ENCODE measurements at places on chromosomes 3 and 15.

GRCh38 chr3:49671291-49672288, 2.6 kb upstream of the APEH start:
- peak; percentile 54 for DNase-seq

DNA sequence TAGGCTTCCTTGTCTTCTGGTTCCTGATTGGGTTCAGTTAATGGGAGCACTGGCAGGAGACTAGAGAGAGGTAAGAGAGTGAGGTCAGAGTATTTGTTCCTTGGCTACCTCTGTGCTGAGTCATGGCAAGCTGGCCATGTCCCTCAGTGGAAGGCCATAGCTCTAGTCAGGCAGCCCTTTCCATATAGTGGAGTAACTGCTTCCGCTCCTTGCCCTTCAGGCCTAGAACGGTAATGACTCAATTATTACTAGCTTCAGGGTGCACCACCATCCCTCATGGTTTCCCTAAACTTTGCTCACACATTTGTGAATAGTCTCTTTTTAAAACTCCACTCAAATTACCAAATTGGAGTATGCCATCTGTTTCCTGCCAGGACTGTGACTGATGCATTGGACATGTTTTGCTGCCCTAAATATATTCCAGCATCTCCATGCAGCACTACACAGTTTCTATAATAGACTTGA, 10.5 kb upstream of the ANO10 start:
- no peak for DNase-seq

- no peak for DNase-seq
Measured at GRCh38 chr3:86333636-86334035, 657.3 kb downstream of the VGLL3 start.

DNA sequence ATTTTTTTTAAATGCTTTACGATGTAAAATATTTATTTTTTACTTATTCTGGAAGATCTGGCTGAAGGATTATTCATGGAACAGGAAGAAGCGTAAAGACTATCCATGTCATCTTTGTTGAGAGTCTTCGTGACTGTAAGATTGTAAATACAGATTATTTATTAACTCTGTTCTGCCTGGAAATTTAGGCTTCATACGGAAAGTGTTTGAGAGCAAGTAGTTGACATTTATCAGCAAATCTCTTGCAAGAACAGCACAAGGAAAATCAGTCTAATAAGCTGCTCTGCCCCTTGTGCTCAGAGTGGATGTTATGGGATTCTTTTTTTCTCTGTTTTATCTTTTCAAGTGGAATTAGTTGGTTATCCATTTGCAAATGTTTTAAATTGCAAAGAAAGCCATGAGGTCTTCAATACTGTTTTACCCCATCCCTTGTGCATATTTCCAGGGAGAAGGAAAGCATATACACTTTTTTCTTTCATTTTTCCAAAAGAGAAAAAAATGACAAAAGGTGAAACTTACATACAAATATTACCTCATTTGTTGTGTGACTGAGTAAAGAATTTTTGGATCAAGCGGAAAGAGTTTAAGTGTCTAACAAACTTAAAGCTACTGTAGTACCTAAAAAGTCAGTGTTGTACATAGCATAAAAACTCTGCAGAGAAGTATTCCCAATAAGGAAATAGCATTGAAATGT, 15.6 kb downstream of the THBS1 start:
- no peak for DNase-seq

- DNase-seq, result no peak
Measured at GRCh38 chr3:131401978-131402377, 20.4 kb downstream of the NUDT16 start.

DNA sequence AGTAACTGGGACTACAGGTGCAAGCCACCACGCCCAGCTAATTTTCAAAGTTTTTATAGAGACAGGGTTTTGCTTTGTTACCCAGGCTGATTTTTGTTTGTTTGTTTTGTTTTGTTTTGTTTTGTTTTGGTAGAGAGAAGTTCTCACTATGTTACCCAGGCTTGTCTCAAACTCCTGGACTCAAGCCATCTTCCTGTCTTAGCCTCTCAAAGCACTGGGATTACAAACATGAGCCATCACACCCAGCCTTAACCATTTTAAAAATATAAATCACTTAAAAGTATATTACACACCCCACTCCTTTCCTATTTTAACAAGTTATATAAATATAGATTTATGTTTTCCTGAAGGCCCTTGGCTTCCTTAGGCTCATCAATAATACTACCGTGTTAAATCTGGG, 6.5 kb upstream of the DYNC1LI1 start:
- no peak for DNase-seq

GRCh38 chr3:194447161-194447560, 39.6 kb downstream of the ATP13A3 start:
- no peak for DNase-seq

DNA sequence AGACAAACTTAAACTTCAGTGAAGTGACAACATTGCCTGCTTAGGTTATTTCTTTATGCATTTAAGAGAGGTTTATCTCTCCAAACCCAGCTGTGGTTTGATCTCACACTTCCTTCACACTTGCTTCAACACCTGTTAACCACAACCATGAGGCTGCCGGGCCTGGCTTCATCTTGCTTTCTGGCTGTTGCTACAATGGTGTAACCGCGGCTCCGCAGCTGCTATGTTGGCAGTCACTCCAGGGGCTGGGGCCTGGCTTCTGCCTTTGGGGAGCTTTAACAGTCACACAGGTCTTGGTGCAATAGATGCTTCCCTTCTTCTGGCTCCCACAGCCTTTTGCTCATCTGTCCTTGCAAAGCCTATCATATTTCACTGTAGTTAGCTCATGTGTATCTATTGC, 72.9 kb upstream of the MNS1 start:
- no peak for DNase-seq

DNA sequence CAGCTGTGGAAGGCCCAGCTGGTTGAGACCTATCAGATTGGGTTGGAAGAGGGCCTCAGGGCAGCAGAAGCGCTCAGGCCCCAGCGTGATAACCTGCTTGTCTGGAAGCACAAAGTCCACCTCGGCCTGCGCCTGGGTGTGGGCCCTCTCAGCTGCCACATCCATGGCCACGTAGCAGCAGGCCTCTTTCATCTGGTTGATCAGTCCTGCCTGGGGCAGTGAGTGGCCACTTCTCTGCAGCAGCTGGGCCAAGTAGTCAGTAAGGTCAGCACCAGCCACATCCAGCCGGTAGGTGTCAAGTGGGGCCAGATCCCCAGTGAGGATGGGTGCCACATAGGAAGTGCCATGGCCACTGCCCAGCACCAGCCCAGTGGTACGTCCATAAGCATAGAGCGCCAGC, 3.9 kb upstream of the CAMKV start:
- no peak for DNase-seq

- no peak for DNase-seq
Measured at GRCh38 chr3:175399156-175399840, 540.2 kb downstream of the NAALADL2 start.

GRCh38 chr3:122612696-122613095, 35.2 kb downstream of the PARP15 start:
- DNase-seq, result no peak

GRCh38 chr3:54511766-54512365, 389.5 kb downstream of the CACNA2D3 start:
- no peak for DNase-seq

- no peak for DNase-seq
Measured at GRCh38 chr3:127720161-127720823, 47.5 kb downstream of the ABTB1 start.

- no peak for DNase-seq
Measured at GRCh38 chr3:171995486-171995885, 43.9 kb upstream of the FNDC3B start.

- DNase-seq, result no peak
Measured at GRCh38 chr3:56932866-56933265, 127.6 kb upstream of the SPATA12 start.

- DNase-seq, result no peak
Measured at GRCh38 chr3:150077581-150078247, 107.0 kb upstream of the PFN2 start.

DNA sequence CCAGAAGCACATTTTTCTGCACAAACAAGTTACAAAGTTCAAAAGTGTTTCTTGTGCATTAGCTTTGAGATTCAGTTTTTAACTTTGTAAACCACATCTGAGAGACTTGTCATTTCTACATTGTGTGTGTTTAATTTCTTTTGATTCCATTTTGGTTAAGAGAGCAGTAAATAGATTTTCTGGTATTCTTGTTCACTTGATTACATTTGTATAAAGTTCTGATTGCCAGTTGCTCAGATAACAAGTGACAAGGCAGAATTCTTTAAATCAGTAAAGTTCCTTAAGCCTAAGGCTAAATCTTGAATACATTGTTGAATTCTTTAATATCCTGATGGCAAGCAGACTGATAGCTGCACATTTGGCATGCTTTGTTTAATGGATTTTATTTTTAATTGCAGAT, 3.1 kb upstream of the FBXO22 start:
- DNase-seq, result no peak

DNA sequence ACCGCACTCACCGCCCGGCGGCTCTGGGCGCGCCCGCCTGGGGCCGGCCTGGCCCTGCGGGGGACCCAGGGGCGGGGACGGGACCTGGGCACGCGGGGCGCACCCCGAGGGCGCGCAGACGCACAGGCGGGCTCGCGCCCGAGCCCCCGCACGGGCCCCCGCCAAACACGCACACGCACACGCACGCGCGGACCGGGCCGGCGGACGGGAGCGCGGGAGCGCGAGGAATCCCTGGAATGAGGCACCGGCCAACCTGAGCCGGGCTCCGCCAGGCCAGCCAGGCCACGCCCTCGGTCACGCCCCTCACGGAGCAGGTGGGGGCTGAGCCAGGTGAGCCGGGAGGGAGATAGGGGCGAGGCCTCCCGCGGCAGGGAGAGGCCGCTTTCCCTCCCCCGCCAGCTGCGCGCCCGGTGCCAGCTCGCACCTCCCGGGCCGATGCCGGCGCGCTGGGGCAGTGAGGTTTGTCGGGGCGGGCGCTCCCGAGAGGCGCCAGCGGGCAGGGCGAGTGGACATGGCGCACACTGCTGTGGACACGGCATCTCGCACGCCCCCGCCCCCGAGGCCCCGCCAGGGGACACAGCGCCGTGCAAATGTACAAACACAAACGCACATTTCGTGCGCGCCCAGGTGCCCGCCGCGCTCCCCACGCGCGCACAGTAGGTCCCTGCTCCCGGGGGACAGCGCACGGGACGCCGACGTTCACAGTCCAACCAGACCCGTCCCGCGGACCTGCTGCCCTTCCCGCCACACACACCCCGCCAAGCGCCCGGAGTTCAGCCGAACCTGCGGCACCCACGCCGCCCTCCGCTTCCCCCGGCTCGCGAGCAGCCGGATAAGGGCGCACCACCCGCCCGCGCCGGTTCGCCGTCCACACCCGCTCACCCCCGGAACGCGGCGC, 75.9 kb upstream of the VGLL4 start:
- DNase-seq, result peak; percentile 63

DNA sequence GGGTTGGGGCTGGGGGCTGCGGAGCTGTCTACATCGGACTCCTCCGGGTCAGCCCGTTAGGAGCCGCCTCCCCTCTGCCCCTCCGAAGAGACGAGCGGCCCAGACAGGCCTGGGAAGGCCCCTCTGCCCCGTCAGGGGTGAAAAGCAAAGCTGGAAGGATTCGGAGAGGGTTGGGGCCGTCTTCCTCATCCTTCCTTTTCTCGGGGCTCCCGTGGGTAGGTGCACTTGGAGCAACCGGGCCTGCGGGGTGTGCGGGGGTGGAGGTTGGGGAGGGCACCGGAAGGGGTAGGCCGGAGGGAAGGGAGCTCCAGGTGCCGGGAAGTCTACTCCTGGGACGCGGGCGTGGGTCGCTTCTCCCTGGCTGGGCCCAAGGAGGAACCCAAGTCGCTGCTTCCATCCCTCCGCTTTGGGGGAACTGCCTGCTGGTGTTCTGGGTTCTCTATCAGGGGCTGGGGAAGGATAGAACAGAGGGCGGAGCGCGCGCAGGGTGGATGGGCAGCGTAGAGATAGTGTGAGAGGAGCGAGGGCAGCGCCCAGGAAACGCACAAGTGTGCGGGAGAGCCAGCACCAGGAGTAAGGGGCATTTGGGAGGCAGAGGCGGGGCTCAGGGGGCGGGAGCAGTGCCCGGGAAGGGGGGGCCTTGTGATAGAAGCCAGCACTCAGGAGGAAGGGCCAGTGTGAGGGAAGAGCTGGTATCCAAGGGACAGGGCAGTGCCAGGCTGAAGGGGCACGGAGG, 590 bp downstream of the POLR2H start:
- DNase-seq, result peak; percentile 23

GRCh38 chr3:74009961-74010844, 385.5 kb upstream of the PDZRN3 start:
- DNase-seq, result no peak

DNA sequence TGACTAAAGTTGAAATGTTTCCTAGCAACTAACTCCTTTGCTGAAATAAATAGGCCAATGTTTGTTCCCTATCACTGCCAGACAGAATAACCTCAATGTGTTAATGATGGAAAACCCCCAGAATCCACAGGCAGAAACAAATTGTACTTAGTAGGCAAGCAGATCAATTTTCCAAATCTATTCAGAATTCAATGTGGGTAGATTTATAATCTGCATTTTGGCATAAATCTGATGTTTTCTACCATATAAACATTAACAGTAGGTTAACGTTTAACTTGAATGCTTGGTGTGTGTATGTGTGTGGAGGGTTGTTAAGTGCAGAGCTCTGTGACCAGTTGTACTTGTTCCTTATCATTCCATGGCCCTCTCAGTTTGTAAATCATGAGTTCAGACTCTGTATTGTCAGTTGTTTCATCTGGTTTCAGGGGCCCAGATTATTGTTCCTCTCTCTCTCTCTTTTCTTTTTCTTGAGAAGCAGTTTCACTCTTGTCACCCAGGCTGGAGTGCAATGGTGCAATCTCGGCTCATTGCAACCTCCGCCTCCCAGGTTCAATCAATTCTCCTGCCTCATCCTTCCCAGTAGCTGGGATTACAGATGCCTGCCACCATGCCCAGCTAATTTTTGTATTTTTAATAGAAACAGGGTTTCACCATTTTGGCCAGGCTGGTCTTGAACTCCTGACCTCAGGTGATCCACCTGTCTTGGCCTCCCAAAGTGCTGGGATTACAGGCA, 32.8 kb downstream of the PLSCR1 start:
- no peak for DNase-seq

GRCh38 chr3:12352253-12352652, 63.4 kb downstream of the PPARG start:
- no peak for DNase-seq

DNA sequence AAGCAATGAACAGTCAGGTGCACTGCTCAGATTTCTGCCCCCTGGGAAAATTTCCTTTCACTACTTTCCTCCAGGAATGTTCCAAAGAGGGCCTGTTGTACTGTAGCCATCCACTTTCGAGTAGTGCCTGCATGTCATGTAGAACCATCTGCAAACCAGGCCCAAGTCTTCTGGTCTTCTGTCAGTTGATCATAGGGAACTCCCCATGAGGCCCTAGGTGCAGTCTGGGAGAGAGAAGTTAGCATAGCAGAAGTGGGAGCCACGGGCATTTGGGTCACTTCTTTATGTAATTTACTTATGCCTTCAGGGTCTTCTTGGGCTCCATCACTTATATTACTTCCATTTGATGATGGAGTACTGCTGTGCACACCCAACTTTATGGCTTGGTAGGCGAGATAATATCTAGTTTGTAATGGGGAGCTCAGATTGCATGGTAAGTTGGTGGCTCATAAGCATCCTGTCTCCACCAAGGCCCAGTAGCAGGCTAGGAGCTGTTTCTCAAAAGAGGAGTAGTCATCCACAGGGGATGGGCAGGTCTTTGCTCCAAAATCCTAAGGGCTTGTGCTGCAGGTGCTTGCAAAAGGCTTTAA, 151.4 kb downstream of the NFKBIZ start:
- no peak for DNase-seq

Data from stimulated activated CD4-positive, alpha-beta T cell treated with anti-CD3 and anti-CD28 coated beads, Interleukin-1b, Interleukin-23, amount 100 ng/mL, for 1 hour (primary cell).